ENCODE measurements at places on chromosomes 12 and 14. TPM values are rescaled to one million over a fixed set of nuclear protein-coding genes. Genes with fewer than 3 reads are reported as not detected.

The ADAMTS20 gene
- 0.13 TPM for polyA plus RNA-seq

The ARHGEF25 gene
- 43.4 TPM for polyA plus RNA-seq

The SYCP3 gene
- polyA plus RNA-seq, result 1.4 TPM

The CD163 gene
- polyA plus RNA-seq, result 16.8 TPM

The TBX5 gene
- polyA plus RNA-seq, result 63.7 TPM

The GPRC5A gene
- 25.0 TPM for polyA plus RNA-seq

The CMA1 gene
- not detected for polyA plus RNA-seq

The OR4K13 gene
- not detected for polyA plus RNA-seq

The AQP6 gene
- 0.31 TPM for polyA plus RNA-seq

The EXOC5 gene
- polyA plus RNA-seq, result 76.5 TPM

The INSM2 gene
- not detected for polyA plus RNA-seq

- no peak for DNase-seq
These were observed 29.7 kb downstream of the CCDC85C start for GRCh38 chr14:99574099-99574880.

DNA sequence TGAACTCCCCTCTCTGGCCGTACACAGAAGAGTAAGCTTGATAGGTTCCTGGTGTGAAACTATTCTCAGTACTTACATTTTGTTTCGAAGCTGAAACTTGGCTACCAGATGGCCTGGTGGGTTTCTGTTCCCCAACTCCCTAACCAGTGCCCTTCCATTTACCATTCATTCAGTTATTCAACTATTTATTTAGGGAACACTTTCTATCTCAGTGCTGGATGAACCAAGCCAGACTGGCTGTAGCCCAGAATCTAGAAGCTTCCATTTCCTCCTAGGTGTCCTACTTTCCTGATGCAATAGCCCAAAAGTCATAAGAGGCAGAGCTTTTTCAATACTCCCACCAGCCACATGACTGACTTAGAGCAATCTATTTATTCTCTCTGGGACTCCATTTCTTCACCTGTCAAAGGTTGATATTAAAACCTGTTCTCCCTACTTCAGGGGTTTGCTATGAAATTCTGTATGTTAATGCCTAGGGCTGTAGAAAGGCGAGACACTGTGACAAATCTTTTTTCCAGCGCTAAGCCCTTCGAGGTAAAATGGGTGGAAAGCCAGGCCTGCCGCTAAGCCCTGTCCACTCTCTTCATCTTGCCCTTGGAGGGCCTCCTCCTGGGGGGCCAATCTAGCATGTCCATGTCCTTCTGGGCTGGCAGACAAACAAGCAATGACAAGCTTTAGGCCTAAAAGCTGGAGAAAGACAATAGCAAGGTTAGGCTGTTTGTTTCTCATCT lies 8.1 kb upstream of the IRF2BPL start:
- DNase-seq, result no peak

GRCh38 chr12:49020441-49020840 lies 1.9 kb upstream of the PRKAG1 start:
- DNase-seq, result no peak

GRCh38 chr14:48792376-48793024 lies 793.7 kb downstream of the RPS29 start:
- no peak for DNase-seq

- peak; percentile 76 for DNase-seq
These were observed 429.3 kb upstream of the SOX5 start for GRCh38 chr12:24378548-24379407.

DNA sequence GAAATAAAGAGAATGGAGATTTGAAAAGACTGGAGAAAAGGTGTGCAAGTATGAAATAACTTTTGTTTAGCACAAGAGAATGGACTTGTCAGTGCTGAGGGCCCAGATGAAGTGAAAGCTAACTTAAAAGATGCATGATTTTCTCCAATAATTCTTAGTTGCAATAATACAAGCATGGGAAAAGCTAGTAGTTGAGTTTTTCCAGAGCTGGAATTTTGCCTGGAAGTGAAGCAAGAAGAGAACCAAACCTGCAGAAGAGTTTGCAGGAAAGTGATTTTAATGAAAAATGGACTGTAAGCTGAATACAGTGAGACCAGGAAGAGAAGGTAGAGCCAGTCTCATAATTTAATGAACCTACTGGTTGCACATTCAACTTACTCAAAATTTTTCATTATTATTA lies 69.3 kb upstream of the FSCB start:
- no peak for DNase-seq

- peak; percentile 28 for DNase-seq
These were observed 434.0 kb upstream of the SYT1 start for GRCh38 chr12:78430551-78430950.

GRCh38 chr14:52131640-52132320 lies 62.9 kb upstream of the NID2 start:
- DNase-seq, result peak; percentile 87

- DNase-seq, result no peak
These were observed 212.8 kb upstream of the CCDC196 start for GRCh38 chr14:66273261-66273832.

- DNase-seq, result no peak
These were observed 218.5 kb downstream of the PHLDA1 start for GRCh38 chr12:75813072-75813471.

- DNase-seq, result no peak
These were observed 5.9 kb upstream of the ORAI1 start for GRCh38 chr12:121620333-121620891.

All from right lung (tissue), 10 donors.